ENCODE measurements at places on chromosomes 13 and 19.
A peak's percentile ranks its signal among the peaks of the same experiment; 100 is the strongest.

GRCh38 chr19:45417151-45417550, 6.6 kb downstream of the ERCC1 start:
- DNase-seq = no peak

GRCh38 chr13:30963791-30964190, 31.3 kb downstream of the TEX26 start:
- DNase-seq = no peak

- no peak for DNase-seq
Observed at GRCh38 chr13:30253830-30254229, 53.5 kb downstream of the KATNAL1 start.

DNA sequence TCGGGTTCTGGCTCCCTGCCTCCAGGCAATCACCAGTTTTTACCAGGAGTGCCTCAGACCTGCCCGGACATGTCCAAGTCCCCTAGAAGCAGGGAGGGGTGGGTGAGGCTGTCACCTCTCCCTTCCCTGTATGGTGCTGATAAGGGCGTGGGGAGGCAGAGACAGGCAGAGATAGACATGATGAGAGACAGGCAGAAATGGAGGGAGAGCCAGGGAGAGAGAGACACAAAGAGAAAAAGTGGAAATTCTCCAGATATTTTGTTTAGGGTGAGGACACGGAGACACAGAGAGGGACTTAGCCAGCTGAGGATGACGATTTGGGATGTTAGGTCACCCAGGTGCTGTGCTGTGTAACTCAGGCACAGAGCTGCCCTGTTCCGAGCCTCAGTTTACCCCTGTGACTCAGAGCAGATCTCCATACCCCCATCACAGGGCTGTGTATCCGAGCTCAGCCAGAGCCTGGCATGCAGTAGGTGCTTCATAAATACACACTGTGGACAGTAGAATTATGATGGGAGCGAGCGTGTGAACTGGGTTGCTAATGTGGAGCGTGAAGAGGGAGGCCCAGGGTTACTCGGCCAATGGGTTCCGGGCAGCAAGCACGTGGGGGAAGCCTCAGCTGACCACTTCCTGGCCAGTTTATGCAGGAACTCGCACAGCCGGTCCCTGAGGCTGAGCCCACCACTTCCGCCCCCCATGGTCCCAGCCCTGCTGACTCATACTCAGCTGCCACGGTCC, 11.9 kb upstream of the GDF15 start:
- peak; percentile 95 for DNase-seq

GRCh38 chr13:40047322-40047771, 391.9 kb downstream of the COG6 start:
- DNase-seq = no peak

DNA sequence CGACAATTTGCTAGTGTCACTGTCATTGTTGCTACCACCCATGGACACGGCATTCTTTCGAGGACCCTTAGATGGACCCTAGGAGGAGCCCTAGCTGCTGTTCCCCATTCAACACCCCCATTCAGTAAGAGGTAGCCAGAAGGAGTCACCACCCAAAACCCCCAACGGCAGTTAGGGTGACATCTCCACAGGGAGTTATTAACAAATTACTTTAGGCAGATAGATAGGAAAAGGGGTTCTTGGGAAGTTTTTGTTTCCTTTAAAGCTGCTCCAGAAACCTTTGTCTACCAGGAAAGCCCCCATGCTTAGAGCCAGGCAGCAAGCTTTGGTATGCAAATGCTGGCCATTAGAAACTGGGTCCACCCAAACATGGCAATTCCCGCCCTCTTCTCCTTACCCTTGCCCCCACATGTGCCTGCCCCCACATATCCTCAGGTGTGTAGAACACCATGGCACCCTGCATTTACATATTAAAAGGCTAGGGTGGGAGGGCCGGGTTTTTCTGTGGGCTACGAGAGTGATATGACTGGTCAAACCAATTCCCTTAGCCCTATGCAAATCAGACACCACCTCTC, 190.9 kb downstream of the SLITRK6 start:
- no peak for DNase-seq

DNA sequence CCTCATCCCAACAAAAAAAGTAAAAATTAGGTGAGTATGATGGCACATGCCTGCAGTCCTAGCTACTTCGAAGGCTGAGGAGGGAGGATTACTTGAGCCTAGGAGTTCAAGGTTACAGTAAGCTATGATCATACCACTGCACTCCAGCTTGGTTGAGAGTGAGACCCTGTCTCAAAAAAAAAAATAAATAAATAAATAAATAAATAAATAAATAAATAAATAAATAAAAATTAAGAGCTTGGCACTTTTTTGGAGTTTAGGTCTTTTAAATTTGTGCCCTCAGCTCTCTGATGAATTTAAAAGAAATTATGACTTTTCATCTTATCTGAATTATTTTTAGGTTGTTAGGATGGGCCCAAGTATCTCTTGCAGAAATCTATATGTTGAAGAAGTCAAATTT, 8.9 kb downstream of the ZNF420 start:
- no peak for DNase-seq

GRCh38 chr13:32212421-32212820, 102.7 kb downstream of the ZAR1L start:
- no peak for DNase-seq

GRCh38 chr13:102169471-102170015, 232.3 kb downstream of the FGF14 start:
- DNase-seq = no peak

- DNase-seq = peak; percentile 62
Observed at GRCh38 chr19:35755550-35756376, 1.1 kb downstream of the HSPB6 start.

- no peak for DNase-seq
Observed at GRCh38 chr19:56597696-56598095, 2.6 kb downstream of the ZNF71 start.

DNA sequence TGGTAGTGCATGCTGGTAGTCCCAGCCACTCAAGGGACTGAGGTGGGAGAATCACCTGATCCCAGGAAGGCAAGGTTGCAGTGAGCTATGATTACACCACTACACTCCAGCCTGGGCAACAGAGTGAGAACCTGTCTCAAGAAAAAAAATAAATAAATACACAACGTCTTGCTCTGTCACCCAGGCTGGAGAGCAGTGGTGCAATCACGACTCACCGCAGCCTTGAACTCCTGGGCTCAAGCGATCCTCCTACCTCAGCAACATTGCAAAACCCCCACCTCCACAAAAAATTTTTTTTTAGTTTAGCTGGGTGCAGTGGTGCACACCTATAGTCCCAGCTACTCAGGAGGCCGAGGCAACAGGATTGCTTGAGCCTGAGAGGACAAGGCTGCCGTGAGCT, 8.8 kb downstream of the TPM4 start:
- DNase-seq = no peak

DNA sequence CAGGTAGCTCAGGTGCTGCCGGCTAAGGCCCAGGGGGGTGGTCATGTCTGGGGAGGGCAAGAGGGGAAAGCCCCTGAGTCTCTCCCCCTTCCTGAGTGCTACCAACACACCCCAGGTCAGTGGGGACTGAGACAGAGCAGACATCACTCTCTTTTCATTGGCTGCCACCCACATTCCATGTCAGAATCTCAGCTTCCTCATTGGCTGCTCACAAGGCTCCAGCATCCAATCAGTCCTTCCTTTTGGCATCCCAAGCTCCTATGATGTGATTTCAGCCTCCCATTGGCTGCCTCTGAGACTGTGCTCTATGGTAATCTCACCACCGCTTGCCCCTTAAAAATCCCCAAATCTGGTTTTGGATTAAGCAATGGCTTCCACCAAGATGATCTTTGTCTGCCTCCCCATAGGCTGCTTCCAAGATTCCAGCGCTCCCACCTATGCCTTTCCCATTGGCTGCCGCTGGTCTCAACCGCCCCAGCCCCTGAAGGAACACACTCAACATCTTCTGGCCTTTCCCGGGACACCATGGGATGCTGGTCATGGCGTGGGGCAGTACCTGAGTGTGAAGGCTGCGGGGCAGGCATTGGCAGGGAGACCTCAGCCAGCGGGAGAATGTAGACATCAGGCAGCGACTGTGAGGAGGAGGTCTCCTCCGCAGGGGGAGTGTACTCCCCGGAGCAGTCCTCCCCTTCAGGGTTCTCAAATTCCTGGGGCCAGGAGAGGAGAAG, 2.0 kb downstream of the LMTK3 start:
- DNase-seq = no peak
